DMS53 (cell line): ENCODE measurements at places on chromosomes 7 and 10.

GRCh38 chr7:32259931-32260596, 189.9 kb upstream of the PDE1C start:
- DNase-seq: peak; percentile 84

DNA sequence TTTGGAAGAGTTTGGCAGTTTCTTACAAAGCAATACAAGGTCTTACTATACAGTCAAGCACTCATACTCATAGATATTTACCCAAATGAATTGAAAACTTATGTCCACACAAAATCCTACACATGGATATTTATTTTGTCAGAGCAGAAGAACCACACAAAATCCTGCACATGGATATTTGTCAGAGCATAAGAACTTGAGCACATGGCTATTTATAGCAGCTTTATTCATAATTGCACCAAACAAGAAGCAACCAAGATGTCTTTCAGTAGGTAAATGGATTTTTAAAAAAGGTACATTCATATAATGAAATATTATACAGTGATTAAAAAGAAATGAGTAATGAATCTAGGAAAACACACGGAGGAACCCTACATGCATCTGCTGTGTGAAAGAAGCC, 115.4 kb downstream of the BTAF1 start:
- no peak for DNase-seq

GRCh38 chr10:121616291-121616690, 18.0 kb upstream of the FGFR2 start:
- DNase-seq: peak; percentile 13

GRCh38 chr7:29463504-29464158, 100.0 kb upstream of the PRR15 start:
- DNase-seq: peak; percentile 31

GRCh38 chr10:80277016-80277415, 12.4 kb downstream of the MAT1A start:
- no peak for DNase-seq

DNA sequence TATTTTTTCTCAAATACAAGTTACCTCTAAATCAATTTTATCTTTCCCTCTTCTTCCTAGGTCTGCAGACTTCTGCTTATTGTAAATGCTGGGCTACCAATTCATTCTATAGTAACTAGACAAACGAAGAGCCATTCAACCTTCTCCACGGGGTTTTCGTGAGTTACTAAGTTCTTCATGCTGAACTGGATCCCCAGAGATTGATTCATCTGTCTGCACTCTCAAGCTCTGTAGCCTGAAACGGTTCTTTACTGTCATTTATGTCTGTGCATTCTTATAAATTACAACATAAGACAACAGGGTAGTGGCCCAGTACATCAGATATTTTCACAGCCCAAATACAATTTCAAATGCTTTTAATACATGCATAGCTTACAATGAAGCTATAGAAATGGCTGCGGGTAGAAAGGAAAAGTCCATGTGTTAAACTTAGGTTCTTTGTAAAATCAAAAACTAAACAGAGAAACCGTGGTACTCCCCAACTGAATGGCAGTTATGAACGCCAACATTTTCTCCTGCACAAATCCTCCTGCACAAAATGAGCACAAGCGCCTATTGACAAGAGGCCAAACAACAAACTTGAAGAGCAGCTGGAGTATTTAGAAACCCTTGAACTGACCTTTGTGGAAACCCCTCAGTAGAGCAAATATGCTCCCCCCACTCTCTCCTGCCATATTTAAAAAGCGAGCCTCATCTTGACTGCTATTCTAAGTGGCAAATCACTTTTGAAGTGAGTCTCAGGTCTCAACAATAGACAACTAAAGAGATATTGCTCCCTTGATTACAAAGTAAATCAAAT, 20.7 kb downstream of the LAMB1 start:
- no peak for DNase-seq

GRCh38 chr10:101414034-101414433, 60.1 kb downstream of the BTRC start:
- no peak for DNase-seq

DNA sequence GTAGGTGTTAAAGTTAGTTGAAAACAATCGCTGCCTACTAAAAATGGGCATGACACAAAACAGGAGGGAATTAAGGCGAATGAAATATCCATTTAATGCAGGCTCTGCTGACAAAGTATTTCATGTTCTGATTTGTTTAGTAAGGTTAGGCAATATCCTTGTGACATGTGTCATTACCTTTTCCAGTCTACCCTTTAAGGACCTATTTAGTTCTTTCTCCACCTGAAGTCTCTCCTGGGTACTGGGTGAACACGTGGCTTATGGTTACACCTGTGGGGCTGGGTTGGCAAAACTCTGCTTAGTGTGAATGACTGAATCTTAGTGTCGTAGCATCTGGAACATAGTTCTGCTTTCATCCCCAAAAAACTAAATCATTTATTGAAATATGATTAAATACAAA, 313.5 kb downstream of the CCDC3 start:
- no peak for DNase-seq

GRCh38 chr7:45294559-45294958, 137.0 kb downstream of the RAMP3 start:
- no peak for DNase-seq

- DNase-seq: no peak
These were observed 1.5 kb downstream of the ZNF518A start for GRCh38 chr10:96131621-96132020.

DNA sequence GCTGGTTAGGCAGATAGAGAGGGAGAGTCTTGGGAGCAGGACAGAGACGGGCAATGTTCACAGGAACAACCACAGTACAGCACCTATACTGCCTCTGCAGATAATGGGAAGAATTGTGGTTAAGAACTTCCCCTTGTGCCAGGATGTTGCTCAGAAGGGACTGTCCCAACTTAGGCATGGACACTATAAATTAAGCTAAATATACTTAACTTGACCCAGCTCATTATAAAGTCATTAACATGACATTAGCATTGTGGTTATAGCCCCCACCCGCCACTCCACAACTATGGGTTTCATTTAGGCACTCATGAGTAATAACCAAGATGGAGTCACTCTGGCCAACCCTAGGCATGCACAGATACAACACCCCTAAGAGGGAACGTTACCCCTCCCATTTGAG, 310.9 kb upstream of the NRG3 start:
- no peak for DNase-seq

GRCh38 chr10:5618829-5619228, 47.6 kb downstream of the ASB13 start:
- peak; percentile 50 for DNase-seq

- DNase-seq: no peak
These were observed 29.1 kb upstream of the CABCOCO1 start for GRCh38 chr10:61633665-61634064.

GRCh38 chr7:27237735-27238334, 4.8 kb upstream of the EVX1 start:
- peak; percentile 35 for DNase-seq

GRCh38 chr10:784403-785088, 95.1 kb upstream of the DIP2C start:
- DNase-seq: peak; percentile 93

DNA sequence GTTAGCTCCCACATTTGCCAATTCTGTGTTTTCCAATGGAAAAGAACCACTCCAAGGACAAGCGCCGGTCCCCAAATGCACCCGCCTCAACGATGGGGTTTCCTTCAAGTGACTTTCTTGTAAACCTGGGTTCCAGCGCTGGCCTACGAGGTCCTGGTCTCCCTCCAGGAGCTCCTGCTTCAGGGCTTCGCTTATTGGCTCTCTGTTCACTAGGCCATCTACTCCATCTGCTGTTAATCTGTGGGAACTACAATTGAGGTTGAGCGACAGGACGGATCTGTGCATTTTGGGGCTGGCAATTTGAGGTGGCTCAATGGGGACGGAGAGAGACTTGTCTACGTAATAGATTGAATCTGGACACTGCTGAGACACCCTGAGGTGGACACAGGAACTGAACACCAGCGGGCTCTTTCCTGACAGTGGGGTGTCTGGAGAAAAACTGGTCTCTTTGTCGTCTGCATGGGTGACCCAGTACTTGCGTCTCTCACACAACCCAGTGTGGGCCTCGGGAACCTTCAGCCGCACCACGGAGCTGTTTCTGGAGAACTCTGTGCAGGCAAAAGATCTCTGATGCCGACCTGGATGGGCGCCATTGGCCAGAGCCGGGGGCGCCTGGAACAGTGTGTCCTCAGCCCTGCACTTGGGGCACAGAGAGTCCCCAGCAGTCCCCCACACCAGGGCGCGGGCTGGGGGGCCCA, 115.9 kb upstream of the ADAM12 start:
- peak; percentile 88 for DNase-seq

DNA sequence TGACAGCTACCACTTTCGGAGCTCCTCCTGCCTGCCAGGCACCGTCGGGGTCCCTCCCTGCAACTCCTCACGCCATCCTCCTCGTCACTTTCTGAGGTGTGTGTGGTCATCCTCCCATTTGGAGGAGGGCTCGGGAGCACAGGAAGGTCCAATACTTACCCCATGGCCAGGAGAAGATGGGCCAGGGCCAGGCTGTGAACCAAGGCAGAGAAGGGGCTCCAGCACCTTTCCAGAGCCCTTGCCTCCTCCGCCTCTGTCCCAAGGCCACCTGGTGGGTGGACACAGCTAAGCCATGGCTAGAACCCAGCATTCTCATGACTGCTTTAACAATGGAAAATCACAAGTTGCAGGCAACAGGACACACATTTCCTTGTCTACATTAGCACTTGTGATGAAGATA, 215.5 kb downstream of the TCERG1L start:
- DNase-seq: no peak

DNA sequence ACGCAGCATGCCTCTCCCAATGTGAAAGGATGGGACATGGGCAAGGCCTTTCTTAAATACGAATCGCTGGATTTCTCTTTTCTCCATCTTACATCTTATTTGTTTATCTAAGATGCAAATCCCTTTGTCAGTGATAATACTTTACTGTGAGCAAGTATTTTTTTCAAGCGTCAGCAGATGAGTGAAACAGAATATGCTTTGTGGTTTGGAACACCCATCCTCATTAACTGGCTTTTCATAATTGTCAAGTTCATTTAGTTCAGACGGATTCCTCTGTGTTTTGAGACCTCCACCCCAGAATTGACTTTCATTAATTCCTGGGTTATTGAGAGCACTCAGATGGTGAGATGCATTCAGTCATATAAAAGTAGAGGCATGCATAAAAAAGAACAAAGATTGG, 149.8 kb downstream of the NSUN6 start:
- no peak for DNase-seq

- peak; percentile 49 for DNase-seq
These were observed 58.1 kb upstream of the ST8SIA6 start for GRCh38 chr10:17512341-17513001.

DNA sequence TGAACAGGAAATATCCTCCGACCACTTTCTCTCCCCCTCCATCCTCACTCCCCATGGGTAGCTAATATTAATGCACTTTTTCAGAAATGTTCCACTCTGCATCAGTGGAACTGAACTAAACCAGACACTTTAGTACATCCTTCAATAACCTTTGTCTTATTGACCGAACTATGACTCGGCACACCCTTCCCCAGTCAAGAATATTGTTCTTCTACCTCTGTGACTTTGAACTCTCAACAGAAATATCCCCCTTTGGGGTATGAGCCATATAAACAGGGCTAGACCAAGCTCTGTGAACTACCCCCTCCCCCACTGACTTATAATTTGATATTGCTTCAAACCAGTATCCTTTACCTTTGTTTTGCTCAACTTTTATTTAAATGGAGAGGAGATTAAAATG, 57.9 kb upstream of the CAPZA2 start:
- no peak for DNase-seq
